HepG2 (cell line): ENCODE measurements at places on chromosomes 11 and 22. TPM values are rescaled to one million over a fixed set of nuclear protein-coding genes. Genes with fewer than 3 reads are reported as not detected.

The PKP3 gene
- total RNA-seq: 21.1 and 28.7 TPM in 2 replicates

The ZNRF3 gene
- 17.6 and 36.7 TPM in 2 replicates for total RNA-seq

The PANX3 gene
- total RNA-seq: not detected in 2 replicates

The LRRC4C gene
- total RNA-seq: not detected in 2 replicates

The TMX2 gene
- total RNA-seq: 67.0 and 129 TPM in 2 replicates

The UBE2L6 gene
- 30.3 and 37.6 TPM in 2 replicates for total RNA-seq

The SOX10 gene
- total RNA-seq: not detected in 2 replicates

The CYP2D6 gene
- 0.18 and 1.0 TPM in 2 replicates for total RNA-seq

The TRPM5 gene
- not detected in 2 replicates for total RNA-seq

The OR5I1 gene
- total RNA-seq: not detected in 2 replicates

The SYT7 gene
- total RNA-seq: 0.81 and 1.4 TPM in 2 replicates

The PHETA2 gene
- 0.07 TPM in 1 of 2 replicates, not detected in the other for total RNA-seq

The GNG3 gene
- not detected in 2 replicates for total RNA-seq

The VSTM5 gene
- total RNA-seq: not detected in 2 replicates

The GLYATL2 gene
- total RNA-seq: not detected in 2 replicates

The SLC17A6 gene
- not detected in 2 replicates for total RNA-seq

The IL18BP gene
- total RNA-seq: 1.0 and 4.1 TPM in 2 replicates

The KCNJ4 gene
- not detected in 2 replicates for total RNA-seq

The TMEM258 gene
- total RNA-seq: 164 and 175 TPM in 2 replicates

The SGSM1 gene
- total RNA-seq: not detected in 2 replicates

The CCDC89 gene
- total RNA-seq: 0.38 and 0.60 TPM in 2 replicates

The RAB36 gene
- 0.20 and 0.24 TPM in 2 replicates for total RNA-seq

The NRIP3 gene
- 0.07 and 0.24 TPM in 2 replicates for total RNA-seq

The SLC22A6 gene
- not detected in 2 replicates for total RNA-seq
